Neural crest cell (in vitro differentiated cells): ENCODE measurements at places on chromosomes 16 and 17.

GRCh38 chr17:60473788-60474187 lies 51.5 kb downstream of the CHCT1 start:
- DNase-seq = no peak
- H3K36me3 ChIP-seq = peaks cover 30% of the 10 kb centered on the region
- no peaks in the 10 kb centered on the region for H3K27me3 ChIP-seq
- H3K4me1 ChIP-seq = peaks cover 6% of the 10 kb centered on the region

DNA sequence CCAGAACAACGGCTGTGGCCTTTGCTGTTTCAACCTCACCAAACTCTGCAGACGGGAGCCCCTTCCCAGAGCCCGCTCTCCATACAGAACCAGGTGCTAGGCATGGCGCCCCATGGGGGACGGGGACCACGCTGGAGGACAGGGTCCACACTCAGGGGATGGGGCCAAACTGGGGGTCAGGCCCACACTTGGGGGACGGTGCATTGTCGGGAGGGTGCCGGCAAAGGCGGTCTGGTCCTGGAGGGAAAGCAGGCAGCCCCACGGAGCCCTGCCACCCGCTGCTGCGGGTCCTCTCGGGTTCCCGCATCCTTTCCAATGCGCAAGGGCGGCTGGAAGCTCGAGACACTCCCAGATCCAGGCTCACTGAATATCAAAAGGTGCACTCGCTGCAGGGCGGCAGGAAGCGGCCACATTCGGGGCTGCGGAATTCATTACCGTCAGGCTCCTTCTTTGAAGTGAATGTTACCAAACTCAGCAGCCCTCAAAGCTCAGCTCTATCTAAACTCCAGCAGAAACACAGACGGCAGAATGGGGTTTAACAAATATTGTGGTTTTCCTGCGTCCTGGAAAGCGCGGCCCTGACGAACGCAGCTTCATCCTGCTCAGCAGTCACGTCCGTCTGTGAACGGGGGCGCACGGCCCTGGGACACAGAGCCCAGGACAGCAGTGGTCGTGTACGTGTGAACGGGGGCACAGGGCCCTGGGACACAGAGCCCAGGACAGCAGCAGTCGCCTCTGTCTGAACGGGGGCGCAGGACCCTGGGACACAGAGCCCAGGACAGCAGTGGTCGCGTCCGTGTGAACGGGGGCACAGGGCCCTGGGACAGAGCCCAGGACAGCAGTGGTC lies 41.3 kb downstream of the LMF1 start:
- H3K4me3 ChIP-seq = no peak overlapping the region
- peaks cover 4% of the 10 kb centered on the region for H3K4me1 ChIP-seq
- H3K36me3 ChIP-seq = peaks cover 11% of the 10 kb centered on the region
- no peak for DNase-seq

DNA sequence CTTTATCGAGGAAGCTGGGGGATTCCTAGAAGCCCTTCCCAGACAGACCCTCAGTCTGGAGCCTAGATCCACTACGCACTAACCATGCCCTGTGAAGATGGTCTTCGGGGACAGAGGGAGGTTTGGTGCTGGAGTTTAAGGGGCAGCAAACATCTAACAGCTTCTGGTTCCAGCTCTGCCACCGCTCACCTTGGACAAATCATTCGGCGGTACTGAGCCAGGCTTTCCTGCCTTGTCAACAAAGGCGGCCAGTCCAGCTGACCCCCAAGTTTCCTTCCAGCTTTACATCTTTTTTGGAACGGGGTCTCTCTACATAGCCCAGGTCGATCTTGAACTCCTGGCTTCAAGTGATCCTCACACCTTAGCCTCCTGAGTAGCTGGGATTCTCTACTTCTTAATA lies 369 bp upstream of the GJD3 start:
- peaks cover 4% of the 10 kb centered on the region for H3K4me1 ChIP-seq
- H3K36me3 ChIP-seq = no peaks in the 10 kb centered on the region
- DNase-seq = no peak
- H3K27ac ChIP-seq = no peak overlapping the region
- peaks cover 44% of the 10 kb centered on the region for H3K27me3 ChIP-seq

- H3K4me3 ChIP-seq = no peak overlapping the region
- no peak overlapping the region for H3K27ac ChIP-seq
- H3K4me1 ChIP-seq = peaks cover 4% of the 10 kb centered on the region
- H3K36me3 ChIP-seq = no peaks in the 10 kb centered on the region
- no peak for DNase-seq
- H3K27me3 ChIP-seq = no peaks in the 10 kb centered on the region
Observed at GRCh38 chr17:81110488-81111040, 54.7 kb upstream of the PVALEF start.

DNA sequence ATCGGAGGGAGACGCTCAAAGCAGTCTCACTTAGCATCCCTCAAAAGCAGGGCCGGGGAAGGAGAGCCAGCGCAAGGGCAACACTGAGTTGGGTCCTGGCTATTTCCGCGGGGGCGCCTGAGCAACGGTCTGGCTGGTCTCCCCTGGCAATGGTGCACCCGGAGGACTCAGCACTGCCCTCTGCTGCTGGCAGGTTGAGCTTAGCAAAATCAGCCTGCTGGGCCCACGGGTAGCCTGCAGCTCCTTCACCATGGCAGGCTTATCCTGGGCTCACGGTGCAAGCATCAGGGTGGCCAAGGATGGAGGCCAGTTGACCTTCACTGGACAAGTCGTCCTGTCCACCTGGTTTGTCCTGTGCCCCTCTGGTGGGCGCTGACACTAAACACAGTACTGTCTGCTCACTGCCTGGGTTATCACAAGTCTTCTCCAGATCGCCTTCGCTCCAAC lies 14.4 kb upstream of the ALDH3A1 start:
- no peaks in the 10 kb centered on the region for H3K36me3 ChIP-seq
- H3K27ac ChIP-seq = no peak overlapping the region
- H3K4me3 ChIP-seq = no peak overlapping the region
- no peaks in the 10 kb centered on the region for H3K4me1 ChIP-seq
- DNase-seq = peak; percentile 87
- peaks cover 4% of the 10 kb centered on the region for H3K27me3 ChIP-seq

DNA sequence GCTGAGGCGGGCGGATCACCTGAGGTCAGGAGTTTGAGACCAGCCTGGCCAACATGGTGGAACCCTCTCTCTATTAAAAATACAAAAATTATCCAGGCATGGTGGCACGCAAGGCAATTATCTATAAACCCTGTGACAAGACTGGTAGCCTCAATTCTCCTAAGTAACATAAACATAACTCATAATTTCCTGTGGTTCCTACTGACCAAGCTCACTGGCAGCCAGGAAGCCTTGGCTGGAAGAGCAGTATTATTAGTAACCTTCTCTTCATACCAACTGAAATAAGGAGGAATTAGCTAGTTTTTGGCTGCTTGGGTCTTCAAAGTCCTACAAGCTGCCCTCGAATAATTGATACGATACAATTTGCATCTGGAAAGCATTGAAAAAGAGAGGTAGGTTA lies 31.6 kb upstream of the LRRC37A3 start:
- no peaks in the 10 kb centered on the region for H3K27me3 ChIP-seq
- no peak for DNase-seq
- no peak overlapping the region for H3K27ac ChIP-seq
- H3K4me1 ChIP-seq = no peaks in the 10 kb centered on the region

DNA sequence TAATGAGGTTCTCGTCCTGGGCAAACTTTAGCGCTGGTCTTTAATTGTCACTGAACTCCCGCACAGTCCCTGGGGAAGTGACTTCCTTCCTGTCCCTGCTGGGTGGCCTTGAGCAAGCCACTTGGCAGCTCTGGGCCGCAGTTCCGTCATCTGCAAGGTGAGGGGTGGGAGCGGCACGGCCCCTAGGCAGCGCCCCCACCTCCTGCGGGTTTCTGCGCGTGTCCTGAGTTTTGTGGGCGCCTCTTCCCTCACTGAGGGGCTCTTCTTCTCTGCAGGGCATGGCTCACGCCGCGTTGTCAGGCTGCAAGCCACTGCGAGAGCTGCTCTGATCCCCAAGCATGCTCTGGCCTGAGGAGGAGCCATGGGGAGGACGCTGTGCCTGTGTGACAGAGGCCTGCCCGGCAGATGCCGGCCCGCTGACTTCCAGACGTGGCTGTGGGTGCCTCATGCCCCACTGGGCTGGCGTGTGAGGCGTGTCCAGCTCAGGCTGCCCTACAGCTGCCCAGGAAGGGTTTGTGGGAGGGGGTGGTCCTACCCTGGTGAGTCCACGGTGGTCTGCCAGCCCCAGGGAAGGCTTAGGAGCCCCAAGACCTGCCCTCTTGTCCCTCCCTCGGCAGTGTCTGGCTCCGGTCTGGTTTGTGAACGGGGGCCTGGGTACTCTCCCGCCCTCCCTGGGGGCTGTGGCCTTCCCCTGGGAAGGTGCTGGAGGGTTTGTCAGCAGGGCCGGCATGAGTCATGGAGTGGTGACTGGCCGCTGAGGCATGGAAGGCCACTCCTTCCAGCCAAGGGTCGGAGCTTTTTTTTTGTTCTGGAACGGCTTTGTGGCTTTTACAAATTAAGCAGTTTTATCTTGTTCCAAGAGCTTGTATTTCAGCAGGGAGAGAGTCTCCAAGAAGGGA lies 182.0 kb downstream of the SEC14L1 start:
- no peaks in the 10 kb centered on the region for H3K27me3 ChIP-seq
- H3K27ac ChIP-seq = peak overlapping the region; percentile 94
- H3K4me3 ChIP-seq = peak overlapping the region; percentile 41
- no peaks in the 10 kb centered on the region for H3K36me3 ChIP-seq
- DNase-seq = no peak

DNA sequence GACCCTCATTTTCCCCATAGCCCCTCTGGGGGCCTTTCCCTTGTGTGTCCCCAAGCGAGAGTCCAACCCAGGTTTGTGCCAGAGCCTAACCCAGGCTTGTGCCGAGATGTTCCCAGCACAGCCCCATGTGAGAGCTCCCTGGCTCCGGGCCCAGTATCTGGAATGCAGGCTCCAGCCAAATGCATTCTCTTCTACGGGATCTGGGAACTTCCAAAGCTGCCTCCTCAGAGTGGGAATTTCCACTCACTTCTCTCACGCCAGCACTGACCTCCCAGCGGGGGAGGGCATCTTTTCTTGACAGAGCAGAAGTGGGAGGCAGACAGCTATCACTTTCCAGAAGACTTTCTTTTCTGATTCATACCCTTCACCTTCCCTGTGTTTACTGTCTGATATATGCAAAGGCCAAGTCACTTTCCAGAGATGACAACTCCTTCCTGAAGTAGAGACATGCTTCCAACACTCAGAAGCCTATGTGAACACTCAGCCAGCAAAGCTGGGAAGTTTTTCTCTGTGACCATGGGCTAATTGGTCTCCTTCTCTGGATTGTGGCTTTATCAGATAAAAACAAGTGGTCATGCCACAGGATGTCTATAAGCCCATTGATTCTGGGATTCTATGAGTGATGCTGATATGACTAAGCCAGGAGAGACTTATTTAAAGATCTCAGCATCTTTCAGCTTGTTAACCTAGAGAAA lies 2.5 kb upstream of the CCL2 start:
- no peak overlapping the region for H3K4me3 ChIP-seq
- no peak for DNase-seq
- peaks cover 8% of the 10 kb centered on the region for H3K4me1 ChIP-seq
- no peak overlapping the region for H3K27ac ChIP-seq

GRCh38 chr16:53041320-53042051 lies 11.2 kb downstream of the CHD9NB start:
- H3K36me3 ChIP-seq = no peaks in the 10 kb centered on the region
- DNase-seq = no peak
- H3K4me3 ChIP-seq = no peak overlapping the region
- peak overlapping the region; percentile 45 for H3K27ac ChIP-seq

GRCh38 chr17:50072130-50072529 lies 16.2 kb downstream of the ITGA3 start:
- no peak for DNase-seq
- H3K27me3 ChIP-seq = no peaks in the 10 kb centered on the region
- peaks cover 8% of the 10 kb centered on the region for H3K4me1 ChIP-seq
- no peak overlapping the region for H3K4me3 ChIP-seq
- no peaks in the 10 kb centered on the region for H3K36me3 ChIP-seq

- H3K27ac ChIP-seq = no peak overlapping the region
- H3K4me1 ChIP-seq = no peaks in the 10 kb centered on the region
- H3K4me3 ChIP-seq = no peak overlapping the region
- H3K36me3 ChIP-seq = no peaks in the 10 kb centered on the region
Observed at GRCh38 chr17:72812823-72813222, 279.7 kb downstream of the SLC39A11 start.

DNA sequence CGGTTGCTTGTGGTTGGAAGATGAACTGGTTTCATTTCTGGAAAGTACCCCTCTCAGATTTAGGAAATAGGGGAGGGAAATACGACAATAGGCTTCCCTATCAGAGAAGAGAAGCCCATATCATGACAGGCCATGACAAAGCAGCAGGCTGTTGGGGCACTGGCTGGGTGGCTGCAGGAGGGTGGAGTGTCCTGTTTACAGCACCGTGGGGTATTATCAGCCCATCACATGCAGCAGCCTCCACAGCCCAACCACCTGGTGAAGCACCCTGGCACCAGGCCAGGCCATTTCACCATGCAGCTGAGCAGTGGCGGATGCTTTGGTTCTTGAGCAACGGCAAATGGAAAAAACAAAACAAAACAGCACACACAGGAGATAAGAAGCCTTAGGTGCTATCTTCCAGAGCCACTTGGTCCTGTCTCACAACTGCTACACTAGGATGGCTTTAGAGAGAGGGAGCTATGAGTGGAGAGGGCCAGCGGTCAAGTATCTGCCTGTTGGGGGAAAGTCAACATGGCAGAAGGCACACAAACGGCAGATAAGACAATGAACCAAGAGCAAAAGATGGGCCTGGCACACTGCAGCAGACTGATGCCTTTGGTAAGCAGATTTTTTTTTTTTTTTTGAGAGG lies 24.2 kb downstream of the FAM117A start:
- H3K4me3 ChIP-seq = no peak overlapping the region
- H3K27ac ChIP-seq = no peak overlapping the region
- no peak for DNase-seq
- peaks cover 8% of the 10 kb centered on the region for H3K4me1 ChIP-seq
- H3K27me3 ChIP-seq = no peaks in the 10 kb centered on the region

DNA sequence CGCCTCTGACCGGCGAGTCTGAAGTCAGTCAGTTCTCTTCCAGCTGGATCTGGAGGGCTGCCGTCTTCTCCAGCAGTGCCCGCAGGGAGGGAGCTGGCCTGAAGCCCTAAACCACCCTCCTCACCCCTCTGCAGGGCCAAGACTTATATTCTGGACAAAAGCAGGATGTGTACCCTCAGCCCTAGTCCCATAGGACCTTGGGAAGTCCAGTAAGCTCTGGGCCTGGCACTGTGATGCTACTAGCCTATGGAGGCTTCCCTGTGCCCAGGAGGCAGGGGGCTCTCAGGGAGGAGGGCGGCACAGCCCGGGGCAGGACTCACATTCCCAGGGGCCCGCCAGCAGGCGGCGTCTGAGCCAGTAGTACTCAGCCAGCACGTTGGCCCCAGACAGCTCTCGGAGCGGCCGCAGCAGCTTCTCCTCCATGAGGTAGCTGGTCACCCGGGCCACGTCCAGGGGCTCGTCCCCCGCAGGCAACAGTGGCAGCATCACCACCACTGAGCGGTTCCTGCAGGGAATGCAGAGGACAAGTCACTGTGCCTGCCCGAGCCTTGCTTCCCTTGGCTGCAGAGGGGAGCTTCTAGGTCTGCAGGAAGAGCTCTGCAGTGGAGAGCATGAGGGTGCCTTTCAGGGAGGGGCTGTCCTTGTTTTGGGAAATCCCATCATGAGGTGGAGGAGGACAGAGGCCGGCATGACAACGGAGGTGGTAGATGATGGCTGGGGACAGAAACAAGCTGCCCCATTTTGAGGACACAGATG lies 41.7 kb downstream of the RMI2 start:
- H3K27ac ChIP-seq = no peak overlapping the region
- peaks cover 2% of the 10 kb centered on the region for H3K27me3 ChIP-seq
- H3K36me3 ChIP-seq = peaks cover 2% of the 10 kb centered on the region
- DNase-seq = peak; percentile 59
- peaks cover 17% of the 10 kb centered on the region for H3K4me1 ChIP-seq
- H3K4me3 ChIP-seq = no peak overlapping the region
